CD8-positive, alpha-beta memory T cell (primary cell): ENCODE measurements at places on chromosomes 12 and 14. TPM values are rescaled to one million over a fixed set of nuclear protein-coding genes. Genes with fewer than 3 reads are reported as not detected.

DNA sequence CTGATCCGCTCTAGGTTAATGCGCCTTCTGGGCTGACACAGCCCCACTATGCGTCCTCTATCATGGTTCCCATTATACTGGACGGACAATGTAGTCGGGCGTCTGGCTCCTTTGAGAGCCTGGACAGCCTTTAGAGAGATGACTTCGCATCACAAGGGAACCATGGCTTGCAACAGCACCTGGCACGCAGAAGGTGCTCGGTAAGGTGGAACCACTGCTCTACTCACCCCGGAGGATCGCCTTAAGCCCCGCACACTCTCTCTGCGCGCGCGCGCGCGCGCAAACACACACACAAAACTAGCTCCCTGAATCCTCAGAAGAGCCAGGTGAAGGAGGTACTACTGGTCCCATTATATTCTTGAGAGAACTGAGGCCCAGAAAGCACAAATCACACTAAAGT lies 7.1 kb downstream of the MAP3K12 start:
- no peak for DNase-seq

DNA sequence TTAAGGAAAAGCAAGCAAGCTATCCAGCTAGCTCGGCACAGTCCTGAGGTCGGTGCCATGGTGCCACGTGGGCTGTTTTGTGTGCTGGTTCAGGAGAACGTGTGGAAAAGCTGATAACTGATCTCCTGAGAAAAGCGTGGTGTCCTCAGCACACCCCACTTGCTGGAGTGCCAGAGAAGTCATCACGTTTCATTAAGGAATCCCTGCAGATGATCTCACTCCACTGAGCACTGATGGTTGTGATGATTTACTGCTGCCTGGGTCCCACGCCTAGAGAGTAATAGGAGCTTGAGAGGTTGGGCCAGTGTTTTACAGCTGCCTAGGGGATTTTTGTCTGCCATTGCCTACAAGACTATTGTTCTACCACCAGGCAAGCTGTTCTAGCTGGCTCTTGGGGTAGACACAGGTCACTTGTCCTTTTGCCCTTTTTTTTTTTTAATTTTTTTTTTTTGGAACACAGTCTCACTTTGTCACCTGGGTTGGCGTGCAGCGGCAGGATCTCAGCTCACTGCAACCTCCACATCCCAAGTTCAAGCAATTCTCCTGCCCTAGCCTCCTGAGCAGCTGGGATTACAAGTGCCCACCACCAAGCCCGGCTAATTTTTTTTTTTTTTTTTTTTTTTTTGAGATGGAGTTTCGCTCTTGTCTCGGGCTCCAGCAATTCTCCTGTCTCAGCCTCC lies 42.3 kb upstream of the EVL start:
- DNase-seq, result no peak

- peak; percentile 12 for DNase-seq
These were observed 15.1 kb downstream of the RNF41 start for GRCh38 chr12:56206452-56207166.

DNA sequence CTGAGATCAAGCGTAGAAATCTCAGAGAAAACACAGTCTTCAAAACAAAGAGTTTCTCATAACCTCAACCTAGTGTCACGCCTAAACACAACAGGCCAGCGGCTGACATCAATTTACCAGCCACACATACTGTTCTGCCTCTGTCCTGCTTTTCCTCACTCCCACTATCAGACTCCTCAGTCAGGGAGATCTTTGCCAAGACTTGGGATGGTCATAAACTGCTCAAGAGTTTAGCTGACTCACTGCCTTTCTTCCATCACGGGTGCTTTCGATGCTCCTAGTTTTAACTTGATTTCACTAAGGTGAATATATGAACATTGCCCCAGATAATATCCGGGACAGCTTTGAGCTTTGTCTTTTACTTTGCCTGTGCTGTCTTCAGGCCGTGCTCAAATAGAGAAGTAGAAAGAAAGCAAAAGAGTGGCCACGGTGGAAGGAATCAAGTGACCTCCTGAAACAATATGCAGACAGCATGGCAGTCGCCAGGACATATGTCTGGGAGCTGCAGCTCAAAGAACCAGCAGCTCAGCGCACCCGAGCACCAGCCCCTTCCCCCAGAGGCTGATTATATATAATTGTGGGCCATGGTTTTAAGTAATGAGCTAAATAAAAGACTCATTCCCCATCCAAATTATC lies 12.1 kb downstream of the MDM1 start:
- DNase-seq, result no peak

- no peak for DNase-seq
These were observed 130.3 kb downstream of the NDUFA12 start for GRCh38 chr12:94872971-94873733.

GRCh38 chr14:55578511-55578910 lies 1.5 kb upstream of the KTN1 start:
- no peak for DNase-seq

- no peak for DNase-seq
These were observed 38.0 kb upstream of the DPY19L2 start for GRCh38 chr12:63706336-63706735.

DNA sequence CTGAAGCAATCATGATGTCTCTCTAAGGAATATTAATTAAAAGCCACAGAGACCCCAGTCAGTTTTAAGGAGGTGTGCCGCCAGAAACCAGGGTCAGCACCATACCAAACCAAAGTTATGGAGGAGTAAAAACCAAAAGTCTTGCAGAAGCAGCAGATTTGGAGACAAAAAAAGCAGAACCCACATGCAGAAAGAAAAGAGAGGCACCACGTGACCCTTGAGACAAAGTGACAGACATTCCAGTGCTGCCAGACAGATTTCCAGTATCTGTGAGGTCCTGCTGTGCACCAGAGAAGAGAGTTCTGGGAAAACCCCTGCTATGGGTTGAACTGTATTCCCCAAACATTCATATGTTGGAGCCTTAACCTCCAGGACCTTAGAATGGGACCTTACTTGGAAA lies 59.7 kb downstream of the CAPZA3 start:
- DNase-seq, result no peak

- no peak for DNase-seq
These were observed 215.4 kb upstream of the NAV3 start for GRCh38 chr12:77615332-77615731.

Gene SPTLC2
- total RNA-seq, result 24.1 TPM

Gene CD9
- total RNA-seq, result 16.2 TPM

Gene PDZRN4
- total RNA-seq, result not detected

Gene DEPDC4
- total RNA-seq, result 1.2 TPM

Gene NCOR2
- total RNA-seq, result 96.6 TPM

Gene ADAMTS20
- not detected for total RNA-seq

Gene KERA
- not detected for total RNA-seq

Gene DHH
- not detected for total RNA-seq

Gene IFNG-AS1
- 0.95 TPM for total RNA-seq
